ENCODE measurements at places on chromosomes 7 and 10.

GRCh38 chr7:64599359-64599758 is 36.5 kb upstream of the ZNF680 start:
- no peak for DNase-seq

DNA sequence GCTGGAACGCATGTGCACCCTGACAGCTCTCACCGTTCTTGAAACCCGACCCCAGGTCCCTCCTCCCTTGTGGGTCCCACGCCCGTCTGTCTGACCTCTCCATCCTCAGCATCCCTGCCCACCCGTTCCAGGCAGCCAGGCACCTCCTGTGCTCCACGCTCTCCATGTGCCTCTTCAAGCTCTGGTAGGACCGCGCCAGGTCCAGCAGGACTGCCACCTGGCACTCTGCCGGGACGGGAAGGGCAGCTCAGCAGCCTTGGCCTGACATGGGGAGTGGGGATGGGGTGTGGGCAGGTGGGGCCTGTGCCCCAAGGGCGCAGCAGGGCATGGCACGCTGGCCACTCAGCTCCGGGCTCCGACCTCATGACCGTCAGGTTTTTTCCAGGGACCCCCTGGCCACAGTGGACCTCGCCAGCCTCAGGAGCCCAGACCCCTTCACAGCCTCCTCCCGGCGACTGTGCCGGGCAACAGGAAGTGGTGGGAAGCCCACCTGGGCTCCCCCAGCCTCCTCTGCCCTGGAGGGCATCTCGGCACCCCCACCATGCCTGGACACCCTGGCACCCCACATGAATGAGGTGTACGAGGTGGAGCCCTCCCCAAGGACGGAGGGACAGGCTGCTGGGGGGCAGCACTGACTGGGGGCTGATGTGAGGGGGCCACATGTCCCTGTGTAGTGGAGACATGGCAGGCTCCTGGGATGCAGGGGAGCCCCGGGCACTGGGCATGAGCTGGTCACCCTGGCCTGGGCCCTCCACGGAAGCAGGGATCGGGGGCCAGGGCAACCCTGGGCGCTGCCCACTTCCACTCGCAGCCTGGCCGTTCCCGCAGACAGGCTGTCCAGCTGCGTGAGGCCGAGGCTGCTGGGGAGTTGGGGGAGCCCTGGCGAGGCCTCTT is 25.1 kb upstream of the NKX6-2 start:
- DNase-seq = no peak

DNA sequence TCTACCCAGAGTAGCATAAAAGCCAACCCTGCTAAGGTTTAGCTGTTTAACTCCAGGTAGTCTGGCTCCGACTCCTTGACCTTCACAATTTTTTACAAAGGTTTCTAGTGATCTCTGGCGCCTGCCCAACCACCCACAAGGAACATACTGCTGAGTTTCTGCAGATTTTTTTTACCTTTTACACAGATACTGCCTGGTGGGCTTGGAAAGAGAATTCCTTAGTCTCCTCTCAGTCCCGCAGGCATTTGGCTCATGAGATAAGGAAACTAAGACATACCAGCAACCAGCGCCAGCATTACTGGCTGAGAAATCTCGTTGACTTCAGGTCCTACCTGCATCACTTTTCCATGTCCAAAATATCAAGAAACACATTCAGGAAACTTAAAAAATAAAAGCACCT is 51.1 kb upstream of the LYZL1 start:
- no peak for DNase-seq

- no peak for DNase-seq
These were observed 21.9 kb downstream of the RRP12 start for GRCh38 chr10:97378933-97379921.

DNA sequence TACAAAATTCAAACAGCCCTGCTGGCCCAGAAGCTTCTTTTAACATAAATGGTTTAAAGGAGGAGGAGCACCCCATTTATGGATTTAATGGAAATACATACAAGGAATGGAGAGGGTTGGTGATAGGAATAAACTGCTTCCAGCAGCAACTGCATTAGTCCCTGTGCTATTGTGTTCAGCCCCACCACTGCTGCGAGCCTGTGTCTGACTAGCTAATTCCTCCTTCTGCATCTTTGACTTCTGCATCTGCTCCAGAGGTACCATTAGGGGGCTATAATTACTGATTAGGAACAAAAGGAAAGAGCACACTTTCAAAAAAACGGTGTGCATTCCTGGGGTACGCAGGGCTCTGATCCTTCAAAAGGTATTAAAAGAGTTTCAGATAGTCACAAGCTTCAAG is 24.8 kb downstream of the CDCA7L start:
- DNase-seq = no peak

DNA sequence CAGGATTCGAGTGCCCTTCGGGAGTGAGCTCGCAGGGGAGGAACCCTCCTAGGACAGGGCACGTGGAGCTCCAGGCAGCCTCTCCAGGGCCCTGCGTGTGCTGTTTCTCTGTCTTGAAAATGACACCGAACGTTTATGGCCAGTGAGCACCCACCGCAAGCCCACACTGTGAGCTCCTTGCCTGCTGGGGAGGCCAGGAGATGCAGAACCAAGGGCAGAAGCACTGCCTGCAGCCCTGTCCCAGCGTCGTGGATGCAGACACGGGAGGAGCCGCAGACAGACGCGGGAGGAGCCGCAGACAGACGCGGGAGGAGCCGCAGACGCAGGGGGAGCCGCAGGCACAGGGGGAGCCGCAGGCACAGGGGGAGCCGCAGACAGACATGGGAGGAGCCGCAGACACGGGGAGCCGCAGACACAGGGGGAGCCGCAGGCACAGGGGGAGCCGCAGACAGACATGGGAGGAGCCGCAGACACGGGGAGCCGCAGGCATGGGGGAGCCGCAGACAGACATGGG is 314.4 kb downstream of the PTPRN2 start:
- DNase-seq = no peak

DNA sequence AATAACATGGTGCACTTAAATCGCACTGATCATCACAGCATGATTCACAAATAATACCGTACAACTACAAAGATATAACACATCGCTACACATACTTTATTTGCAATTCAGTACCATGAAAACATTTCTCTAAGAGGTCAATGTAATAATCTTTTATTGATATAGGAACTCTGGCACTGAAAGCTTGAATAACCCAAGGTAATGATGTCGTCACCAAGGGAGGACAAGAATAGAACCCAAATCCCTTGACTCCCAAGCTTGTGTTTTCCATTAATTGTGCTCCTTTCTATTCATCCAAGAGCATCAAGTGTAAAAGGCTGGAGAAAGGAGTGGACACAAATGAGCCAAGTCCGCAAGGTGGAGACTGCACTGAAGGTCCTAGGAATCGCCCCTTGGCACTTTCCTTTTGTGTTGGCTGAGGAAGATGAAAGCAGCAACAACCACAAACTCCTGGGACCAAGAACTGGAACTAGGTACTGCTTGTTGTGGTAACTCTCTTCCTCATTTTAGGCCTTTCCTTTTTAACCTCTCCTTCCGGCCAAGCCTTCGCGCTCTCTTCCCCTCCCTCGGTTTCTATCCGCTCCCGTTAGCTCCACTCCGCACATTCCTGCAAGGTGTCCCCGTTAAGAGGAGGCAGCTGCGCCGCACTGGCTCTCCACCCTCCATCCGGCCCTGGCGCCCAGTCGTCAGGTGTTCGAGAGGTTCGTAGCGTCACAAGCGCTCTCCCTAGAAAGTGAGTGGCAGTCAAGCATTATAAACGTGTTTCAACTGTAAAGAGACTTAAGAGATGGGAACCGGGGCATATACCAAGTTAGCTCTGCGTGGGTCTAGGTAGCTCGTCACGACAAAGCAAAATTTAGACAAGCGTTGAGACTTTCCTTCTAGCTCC is 1.0 kb upstream of the CBLL1 start:
- DNase-seq = no peak

DNA sequence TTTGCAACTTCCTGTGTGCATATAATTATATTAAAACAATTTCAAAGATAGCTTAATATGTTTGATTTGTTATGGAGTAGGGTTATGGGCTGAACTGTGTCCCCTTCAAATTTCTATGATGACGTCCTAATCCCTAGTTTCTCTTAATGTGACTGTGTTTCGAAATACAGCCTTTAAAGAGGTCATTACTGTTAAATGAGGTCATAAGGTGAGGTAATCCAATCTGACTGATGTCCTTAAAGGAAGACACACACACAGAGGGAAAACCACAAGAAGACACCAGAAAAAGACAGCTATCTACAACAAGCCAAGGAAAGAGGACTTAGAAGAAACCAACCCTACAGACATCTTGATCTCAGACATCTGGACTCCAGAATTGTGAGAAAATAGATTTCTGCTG is 407.4 kb downstream of the MAGI2 start:
- no peak for DNase-seq

DNA sequence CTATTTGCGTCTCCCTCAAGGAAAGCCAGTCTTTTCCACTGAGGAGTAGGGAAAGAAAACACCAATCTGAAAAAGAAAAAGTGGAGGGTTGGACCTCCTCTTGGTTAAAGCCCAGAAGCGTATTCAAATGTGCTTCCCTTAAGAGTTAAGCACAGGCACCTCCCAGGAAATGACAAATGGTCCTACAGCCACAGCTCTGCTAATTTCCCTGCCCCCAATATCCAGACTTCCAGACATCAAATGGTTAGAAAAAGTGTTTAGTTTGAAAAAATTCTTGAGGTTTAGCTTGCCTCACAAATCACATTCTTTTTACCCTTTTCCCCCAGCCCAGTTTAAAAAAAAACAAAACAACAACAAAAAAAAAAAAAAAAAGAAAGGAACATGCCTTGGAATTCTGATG is 19.0 kb upstream of the COL1A2 start:
- no peak for DNase-seq

GRCh38 chr7:151322906-151323305 is 18.7 kb upstream of the NUB1 start:
- DNase-seq = no peak

DNA sequence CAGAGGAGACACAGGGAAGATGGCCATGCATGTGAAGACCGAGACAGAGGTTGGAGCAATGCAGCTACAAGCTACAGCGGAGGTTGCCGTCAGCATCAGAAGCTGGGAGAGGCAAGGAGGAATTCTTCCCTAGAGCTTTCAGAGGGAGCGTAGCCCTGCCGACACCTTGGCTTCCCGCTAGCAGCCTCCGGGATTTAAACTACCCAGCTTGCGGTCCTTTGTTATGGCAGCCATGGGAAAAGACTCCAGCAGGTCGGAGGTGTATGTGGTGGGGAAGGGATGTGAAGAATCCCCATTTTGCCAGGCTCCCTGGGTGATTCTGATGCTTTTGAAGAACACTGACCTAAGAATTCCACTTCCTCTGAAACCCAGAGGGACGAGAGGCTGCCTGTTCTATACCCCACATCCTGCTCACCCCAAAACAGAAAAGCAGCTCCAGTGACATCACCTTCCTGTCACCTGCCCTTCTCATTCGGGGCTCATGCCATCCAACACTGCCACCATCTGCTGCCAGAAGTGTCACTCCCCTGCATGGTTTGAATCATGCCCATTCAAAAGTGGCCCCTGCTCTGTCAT is 3.3 kb upstream of the SEPHS1 start:
- no peak for DNase-seq

DNA sequence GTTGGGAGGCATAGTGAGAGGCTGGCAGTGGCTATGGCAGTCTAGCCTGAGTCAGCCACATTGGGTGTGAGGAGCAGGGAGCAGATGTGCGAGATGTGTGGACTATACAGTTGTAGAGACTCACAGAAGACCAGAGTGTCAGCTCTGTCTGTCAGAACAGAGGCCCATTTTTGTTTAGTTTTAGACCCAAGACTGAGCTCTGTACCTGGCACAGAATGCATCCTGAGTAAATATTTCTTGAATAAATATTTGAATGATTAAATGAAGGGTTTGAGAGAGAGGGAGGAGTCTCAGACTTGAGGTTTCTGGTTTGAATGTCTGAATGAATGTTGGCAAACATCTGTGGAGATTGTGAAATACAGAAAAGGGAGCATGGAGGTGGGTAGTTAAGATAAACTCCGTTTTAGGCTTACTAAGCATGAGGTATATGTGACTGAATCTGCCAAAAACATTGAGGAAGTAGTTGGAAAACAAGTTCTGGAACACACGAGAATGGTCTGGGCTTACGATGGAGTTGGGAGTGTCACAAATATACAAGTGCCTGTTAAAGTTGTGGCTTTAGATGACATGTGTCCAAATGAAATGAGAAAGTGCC is 3.6 kb downstream of the SEC23IP start:
- no peak for DNase-seq

DNA sequence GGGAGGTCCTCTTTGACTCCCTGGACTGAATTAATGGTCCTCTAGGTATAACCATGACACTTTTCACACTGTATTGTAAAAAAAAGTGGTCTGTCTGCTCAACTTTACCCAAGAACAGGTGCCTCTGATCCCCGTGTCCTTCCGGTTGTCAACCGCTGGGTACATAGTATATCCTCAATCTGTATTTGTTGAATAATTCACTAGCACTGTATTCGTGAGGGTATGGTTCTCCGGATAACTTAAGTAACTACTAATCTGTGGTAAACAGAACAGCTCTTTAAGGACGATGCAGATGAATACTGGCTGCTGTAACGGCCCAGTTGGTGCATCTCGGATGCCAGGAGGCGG is 472 bp upstream of the ADAM22 start:
- no peak for DNase-seq

DNA sequence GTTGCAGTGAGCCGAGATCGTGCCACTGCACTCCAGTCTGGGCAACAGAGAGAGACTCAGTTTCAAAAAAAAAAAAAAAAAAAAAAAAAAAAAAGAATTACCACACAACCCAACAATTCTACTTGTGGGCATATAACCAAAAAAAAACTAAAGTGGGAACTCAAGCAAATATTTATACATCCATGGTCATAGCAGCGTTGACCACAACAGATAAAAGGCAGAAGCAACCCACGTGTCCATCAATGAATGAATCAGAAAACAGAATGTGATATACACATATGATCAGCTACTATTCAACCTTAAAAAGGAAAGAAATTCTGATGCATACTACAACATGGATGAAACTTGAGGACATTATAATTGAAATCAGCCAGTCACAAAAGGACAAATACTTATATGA is 179.3 kb upstream of the NEBL start:
- DNase-seq = no peak

DNA sequence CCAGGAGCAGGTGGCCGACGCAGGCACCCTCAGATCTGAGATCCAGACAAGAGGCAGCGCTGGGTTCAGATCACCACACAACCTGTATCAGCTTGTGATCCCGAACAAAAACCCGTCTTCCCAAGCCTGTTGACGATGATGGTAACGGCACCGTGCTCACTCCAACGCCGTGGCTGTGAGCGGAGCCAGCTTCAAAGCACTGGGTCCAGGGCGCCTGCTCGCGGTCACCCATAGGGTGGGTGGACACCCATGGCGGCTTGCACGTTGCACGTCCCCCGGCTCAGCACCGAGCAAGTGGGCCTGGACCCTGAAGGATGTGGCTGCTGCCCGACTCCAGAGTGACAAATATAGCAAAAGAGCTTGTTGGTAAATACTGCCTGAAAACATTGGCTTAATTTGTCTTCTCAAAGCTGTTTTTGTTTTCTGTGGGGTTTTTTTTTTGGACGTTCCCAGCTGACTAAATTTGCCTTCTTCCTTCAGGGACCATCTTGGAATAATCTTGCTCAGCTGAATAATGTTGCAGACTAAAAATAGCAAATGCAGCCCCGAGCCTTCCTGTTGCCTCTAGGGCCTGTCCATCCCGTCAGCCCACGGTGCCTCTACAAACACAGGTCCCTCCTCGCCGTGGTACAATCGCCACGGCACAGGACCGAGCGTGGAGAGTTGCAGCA is 41.0 kb downstream of the FOXK1 start:
- no peak for DNase-seq

Data from activated T-cell treated with anti-CD3 and anti-CD28 coated beads, Interleukin-2, amount 50 U/mL, for 24 hours (primary cell).